ENCODE measurements at places on chromosomes 2 and 18.

DNA sequence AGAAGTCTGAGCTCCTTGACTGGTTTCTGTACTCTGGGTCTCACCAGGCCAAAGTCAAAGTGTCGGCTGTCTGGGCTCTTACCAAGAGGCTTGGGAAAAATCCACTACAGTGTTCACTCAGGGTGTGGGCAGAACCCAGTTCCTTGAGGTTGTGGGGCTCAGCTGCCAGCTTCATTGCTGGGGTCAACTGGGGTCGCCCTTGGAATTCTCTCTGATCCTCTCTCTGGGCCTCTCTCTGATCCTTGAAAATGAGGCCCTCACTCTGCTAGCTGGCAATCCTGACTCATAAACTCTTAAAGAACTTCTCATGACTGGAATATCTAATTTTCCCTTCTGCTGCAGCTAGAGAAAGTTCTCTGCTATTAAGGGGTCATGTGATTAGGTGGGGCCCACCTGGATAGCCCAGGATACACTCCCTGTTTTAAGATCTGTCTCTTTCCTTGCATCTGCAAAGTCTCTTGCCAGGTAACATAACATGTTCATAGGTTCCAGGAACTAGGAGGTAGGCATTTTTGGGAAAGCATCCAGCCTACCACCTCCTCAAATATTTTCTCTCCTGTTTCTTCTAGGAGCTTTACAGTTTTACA lies 66.3 kb downstream of the SP110 start:
- no peak for DNase-seq

GRCh38 chr2:101361522-101361921 lies 25.8 kb downstream of the CREG2 start:
- peak; percentile 34 for DNase-seq

GRCh38 chr2:204479557-204479956 lies 65.7 kb upstream of the PARD3B start:
- no peak for DNase-seq

DNA sequence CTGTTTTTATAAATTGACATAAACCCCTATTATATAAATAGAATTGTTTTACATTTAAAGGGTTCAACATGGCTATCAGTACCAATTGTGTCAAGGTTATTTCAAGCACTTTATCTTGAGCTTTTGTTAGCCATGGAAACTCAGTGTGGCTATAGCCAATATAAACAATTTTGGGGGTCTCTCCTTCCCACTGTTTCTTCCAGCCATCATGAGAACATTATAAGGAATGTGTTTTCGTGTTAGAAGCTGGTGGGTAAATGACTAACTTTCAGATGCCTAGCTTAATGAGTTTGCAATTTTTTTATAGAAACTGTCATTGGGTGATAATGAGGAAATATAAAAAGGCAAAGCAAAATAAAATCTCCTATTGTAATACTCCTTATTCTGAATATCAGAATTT lies 153.5 kb upstream of the FOSL2 start:
- DNase-seq: no peak

GRCh38 chr18:63266888-63267790 lies 52.4 kb downstream of the BCL2 start:
- peak; percentile 16 for DNase-seq

- no peak for DNase-seq
These were observed 192.0 kb downstream of the EPHA4 start for GRCh38 chr2:221380062-221380461.

DNA sequence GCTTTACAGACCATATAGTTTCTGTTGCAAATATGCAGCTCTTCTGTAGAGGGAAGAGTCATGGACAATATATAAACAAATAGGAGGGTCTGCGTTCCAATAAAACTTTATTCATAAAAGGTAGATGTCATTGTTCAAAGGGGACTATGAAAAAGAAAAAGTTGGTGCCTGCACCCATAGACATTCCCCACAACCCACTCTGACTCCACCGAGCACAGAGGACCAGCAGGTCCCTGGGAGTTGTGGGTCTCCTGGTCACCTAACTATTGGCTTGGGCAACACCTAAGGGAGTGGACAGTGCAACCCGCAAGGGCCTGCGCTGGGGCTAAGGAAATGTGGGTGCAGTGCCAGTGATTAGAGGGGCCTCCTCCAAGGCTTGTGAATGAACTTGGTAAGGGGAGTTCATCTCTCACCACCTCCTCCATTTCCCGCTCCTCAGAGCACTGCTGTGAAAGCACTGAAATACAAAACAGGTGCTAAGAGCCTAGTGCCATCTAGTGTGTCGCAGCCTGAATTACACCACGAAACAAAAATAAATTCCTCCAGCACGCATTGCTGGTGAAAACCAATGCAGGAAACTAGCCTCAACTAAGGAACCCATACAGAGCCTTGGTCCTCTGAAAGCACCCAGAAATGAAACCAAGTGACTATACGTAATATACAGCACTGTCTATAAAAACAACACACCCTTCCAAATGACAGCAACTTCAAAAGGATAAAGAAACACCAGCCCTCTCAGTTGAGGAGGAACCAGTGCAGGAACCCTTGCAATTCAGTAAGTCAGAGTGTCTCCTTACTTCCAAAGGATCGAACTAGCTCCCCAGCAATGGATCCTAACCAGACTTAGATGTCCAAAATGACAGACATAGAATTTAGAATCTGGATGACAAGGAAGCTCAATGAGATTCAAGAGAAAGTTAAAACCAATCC lies 166.6 kb downstream of the RNF144A start:
- DNase-seq: peak; percentile 68

GRCh38 chr2:85589181-85589580 lies 5.0 kb downstream of the VAMP5 start:
- DNase-seq: no peak

GRCh38 chr2:8590938-8591337 lies 90.9 kb upstream of the ID2 start:
- no peak for DNase-seq

DNA sequence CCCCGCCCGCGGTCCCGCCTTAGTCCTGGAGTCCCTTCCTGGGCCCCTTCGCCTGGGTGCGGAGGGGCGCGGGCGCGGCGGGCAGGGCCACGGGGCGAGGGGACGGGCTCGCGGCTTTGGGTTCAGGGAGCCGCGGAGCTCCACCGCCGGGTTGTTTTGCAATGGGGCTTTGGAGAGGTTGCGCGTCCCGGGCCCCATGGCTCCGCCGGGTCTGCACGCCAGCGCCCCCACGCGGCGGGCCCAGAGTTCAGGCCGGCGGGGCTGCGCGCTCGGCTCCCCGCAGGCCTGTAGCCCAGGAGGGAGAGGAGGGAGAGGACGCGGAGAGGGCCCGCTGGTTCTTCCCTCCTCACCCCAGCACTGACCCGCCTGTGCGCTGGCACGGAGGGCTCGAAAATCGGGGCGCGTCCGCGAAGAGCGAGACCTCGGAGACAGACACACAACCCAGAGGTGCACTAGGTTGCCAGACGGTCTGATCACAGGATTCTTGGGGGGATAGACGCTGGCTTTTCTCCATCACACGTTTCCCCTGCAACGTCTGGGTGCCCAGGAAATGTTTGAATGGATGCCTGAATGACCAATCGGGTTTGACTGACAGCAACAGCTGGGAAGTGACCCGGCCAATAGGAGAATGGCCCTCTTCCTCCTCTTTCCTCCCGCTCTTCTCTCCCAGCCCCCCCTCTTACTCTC lies 4.9 kb upstream of the SIX2 start:
- DNase-seq: peak; percentile 33

GRCh38 chr2:126645211-126645618 lies 10.7 kb upstream of the GYPC start:
- no peak for DNase-seq

DNA sequence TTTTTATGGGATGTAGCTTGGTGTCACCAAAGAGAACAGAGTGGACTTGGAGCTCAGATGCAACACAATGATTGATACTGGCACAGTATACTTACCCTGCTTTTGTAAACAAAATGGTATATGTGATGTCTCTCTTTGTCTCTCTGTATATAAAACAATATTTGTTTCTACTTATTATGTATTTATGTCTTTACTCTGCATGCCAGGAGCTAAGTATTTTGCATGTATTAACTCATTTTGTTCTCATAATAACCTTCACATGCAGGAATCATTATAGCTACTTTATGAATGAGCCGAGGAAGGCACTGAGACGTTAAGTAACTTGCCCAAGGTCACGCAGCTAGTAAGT lies 27.9 kb upstream of the CASP8 start:
- DNase-seq: no peak

Data from inflammatory macrophage (primary cell).